ENCODE measurements at places on chromosomes 12 and 14.

GRCh38 chr14:72303930-72304329 lies 371.7 kb downstream of the RGS6 start:
- DNase-seq = no peak

DNA sequence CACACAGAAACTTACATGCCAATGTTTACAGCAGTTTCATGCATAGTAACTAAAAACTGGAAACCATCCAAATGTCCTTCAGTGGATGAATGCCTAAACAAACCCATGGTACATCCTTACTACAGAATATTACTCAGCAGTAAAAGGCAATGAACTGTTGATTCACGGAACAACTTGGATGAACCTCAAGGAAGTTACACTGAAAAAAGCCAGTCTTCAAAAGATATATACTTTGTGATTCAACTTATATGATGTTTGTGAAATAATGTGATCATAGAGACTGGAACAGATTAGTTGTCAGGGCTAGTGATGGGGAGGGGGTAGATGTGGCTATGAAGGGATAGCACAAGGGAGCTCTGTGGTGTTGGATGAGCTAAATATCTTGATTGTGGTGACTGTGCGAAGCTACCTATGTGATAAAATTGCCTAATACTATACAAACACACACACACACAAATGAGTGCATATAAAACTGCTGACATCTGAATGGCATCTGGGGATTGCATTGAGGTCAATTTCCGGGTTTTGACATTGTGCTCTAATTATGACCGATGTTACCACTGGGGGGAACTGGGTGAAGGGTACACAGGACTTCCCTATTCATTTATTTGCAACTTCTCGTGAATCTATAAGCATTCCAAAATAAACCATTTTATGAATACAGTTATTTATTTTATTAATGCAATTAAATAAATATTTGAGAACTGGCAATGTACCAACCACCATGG lies 94.3 kb downstream of the RIN3 start:
- DNase-seq = no peak

DNA sequence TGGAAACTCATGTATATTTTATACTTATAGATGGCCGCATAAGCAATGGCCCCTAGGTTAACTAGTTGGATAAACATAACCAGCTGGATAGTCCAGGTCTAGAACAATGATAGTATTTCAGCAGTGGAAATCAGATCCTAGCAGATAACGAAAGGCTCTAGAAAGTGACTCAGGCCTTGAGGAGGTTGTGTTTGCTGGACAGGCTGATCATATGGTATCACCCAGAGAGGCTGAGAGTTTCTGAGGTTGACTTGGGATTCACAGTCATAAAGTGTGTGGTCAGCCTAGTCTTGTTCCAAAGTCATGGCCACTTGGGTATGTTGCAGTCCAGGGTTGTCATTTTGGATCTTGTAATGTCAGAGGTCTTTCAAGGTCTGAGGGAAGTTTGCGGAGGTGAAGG lies 16.8 kb downstream of the FLVCR2 start:
- no peak for DNase-seq

- no peak for DNase-seq
Measured at GRCh38 chr12:95674631-95675030, 115.9 kb downstream of the NTN4 start.

DNA sequence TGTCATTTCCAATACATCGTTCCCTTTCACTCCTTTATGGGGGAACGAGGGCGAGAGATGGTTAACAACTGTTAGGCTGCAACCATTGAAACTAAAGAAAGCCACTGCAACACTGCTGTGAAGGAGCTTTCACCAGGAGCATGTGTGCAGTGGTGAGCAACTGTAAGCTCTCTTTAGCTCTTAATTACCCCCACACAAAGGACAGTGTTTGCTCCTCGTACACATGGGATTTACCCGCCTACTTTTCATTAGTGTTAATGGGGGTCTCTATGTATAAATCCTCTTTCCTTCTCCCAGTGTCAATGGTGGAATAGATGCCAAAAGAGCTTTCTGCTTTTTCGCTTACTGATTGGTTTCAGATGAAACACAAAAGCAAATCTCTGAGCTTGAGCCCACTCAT lies 343.1 kb downstream of the FLRT2 start:
- DNase-seq = no peak

- peak; percentile 62 for DNase-seq
Measured at GRCh38 chr14:63282997-63283883, 35.5 kb downstream of the GPHB5 start.

- DNase-seq = no peak
Measured at GRCh38 chr12:10362828-10363657, 26.8 kb downstream of the KLRK1 start.

GRCh38 chr14:100678469-100678828 lies 48.2 kb upstream of the DLK1 start:
- no peak for DNase-seq

GRCh38 chr14:94548131-94548998 lies 12.9 kb upstream of the SERPINA4 start:
- DNase-seq = no peak

GRCh38 chr12:87280356-87280755 lies 748.8 kb downstream of the C12orf50 start:
- no peak for DNase-seq

DNA sequence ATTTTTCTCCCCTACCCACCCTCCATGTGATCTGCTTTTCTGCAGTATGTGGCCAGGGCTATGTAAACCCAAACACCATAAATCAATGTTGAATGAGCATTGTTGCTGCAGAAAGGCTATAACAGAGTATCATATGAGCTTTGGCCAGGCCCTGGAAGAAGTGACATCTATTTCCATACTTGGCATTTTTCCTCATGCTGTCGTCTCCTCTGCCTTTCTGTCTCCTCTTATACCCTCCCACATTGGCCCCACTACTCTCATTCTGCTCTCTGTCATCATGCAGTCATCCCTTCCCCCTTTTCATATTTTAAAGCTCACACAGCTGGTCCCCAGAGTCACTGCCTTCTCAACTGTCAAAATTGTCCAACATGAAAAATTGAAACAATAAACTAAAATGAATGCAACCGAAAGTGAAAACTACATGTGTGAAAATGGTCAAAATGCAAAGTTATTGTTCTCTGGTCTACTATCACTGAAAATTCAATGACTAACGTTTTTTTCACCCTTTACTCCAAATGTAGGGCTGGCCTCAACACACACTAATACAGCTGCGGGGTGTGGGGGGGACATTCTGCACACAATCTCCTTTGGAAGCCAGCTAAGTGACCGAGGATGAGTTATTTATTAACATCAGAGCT lies 290.7 kb upstream of the TMPO start:
- DNase-seq = no peak
